ENCODE measurements at places on chromosomes 7 and 10.

DNA sequence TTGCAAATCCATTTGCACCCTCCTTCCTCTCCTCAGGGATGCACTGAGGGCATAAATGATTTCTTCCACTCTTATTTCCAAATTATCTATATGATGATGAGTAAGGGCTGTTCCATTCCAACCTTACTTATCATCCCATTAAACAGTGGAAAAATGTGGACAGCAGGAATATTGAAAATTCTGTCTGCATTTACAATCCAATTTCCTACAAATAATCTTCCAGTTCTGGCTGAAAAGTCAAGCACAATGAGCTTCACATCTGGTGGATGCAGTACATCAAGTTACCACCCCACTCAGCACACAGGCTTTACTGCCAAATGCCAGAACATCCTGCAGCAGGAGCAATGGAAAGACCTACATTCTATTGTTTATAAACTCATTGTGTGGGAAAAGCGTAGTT, 345.0 kb upstream of the STEAP1 start:
- DNase-seq: no peak

GRCh38 chr7:47413526-47414341, 168.2 kb downstream of the TNS3 start:
- DNase-seq: no peak

DNA sequence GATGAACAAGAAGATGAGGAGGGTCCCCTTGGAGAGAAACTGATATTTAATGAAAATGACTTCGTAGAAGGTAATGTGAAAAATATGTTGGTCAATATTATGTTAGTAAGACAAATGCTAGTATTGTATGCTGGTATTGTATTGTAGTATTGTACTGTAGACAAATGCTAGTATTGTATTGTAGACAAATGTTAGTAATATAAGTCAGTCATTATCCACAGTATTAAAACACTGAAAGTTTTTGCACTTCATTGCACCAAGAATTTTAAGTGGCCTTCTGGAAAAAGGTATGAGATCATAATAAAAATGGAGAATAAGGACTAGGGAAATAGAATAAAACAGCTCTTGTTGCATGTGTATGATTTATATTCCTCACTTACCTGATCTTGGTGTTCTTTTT, 17.5 kb downstream of the CSGALNACT2 start:
- no peak for DNase-seq

- no peak for DNase-seq
Measured at GRCh38 chr10:103833731-103834365, 21.5 kb downstream of the SH3PXD2A start.

- no peak for DNase-seq
Measured at GRCh38 chr7:17660116-17660515, 280.2 kb downstream of the SNX13 start.

GRCh38 chr7:129146237-129146979, 1.9 kb downstream of the TSPAN33 start:
- no peak for DNase-seq

DNA sequence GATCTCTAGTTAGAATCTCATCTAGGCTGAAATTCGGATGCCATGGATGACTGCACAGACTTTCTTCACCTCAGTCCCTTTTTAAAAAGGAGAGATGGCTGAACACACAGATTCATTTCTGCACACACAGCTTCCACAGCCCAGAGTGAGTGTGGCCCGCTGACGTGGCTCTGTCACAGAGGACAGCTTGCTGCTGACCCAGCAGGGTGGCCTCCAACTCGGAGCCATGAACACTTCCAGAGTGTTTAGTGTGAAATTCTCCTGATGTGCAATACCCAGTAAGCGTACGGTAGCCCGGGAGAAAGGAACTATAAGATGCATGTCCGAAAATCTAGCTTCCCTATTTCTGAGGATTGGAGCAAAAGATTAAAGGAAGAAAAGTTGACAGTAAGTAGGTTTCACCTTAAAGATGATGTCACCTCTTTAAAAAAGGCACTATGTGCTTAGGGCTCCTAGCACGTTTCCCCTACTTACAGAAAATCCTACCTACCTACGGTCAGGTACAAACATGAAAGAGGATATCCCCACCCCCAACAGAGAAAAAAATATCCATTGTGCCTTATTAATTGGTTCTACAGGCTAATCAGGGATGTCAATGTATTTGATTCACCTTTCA, 162.2 kb downstream of the RAPGEF5 start:
- no peak for DNase-seq

DNA sequence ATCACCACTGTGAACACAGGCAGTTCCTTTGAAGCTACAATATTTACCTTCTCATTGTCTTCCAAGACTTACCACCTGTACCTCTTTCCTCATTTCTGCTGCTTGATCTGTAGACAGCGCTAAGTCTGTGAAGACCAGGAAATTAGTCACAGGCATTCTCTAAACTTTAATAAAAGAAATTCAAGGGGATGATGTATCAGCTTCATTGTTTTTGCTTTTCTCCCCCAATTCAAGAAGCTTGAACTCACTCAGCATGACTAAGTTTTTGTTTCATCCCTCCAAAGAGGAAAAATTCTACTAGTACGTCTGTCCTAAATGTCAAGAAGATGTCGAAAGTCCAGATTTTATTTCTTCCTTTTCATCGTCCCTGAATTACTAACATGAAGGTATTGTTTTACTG, 75.3 kb upstream of the PPP1R9A start:
- no peak for DNase-seq

DNA sequence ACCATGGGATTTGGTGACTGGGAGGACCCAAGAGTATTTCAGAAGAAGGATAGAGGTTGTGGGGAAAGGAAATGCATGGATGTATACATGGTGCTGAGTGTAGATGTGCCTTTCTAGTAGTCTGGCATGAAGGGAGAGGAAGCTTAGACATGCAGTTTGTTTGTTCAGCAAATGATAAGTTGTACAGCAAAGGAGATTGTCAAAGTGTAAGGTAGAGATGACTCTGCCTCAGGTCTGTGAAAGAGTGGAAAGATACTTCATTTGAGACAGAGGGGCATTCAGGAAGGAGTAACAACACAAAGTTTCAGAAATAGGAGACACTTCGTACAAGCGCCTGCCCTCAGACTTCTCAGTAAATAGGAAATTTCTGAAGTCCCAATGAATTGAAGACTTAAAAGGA, 152.3 kb downstream of the CELF2 start:
- no peak for DNase-seq

DNA sequence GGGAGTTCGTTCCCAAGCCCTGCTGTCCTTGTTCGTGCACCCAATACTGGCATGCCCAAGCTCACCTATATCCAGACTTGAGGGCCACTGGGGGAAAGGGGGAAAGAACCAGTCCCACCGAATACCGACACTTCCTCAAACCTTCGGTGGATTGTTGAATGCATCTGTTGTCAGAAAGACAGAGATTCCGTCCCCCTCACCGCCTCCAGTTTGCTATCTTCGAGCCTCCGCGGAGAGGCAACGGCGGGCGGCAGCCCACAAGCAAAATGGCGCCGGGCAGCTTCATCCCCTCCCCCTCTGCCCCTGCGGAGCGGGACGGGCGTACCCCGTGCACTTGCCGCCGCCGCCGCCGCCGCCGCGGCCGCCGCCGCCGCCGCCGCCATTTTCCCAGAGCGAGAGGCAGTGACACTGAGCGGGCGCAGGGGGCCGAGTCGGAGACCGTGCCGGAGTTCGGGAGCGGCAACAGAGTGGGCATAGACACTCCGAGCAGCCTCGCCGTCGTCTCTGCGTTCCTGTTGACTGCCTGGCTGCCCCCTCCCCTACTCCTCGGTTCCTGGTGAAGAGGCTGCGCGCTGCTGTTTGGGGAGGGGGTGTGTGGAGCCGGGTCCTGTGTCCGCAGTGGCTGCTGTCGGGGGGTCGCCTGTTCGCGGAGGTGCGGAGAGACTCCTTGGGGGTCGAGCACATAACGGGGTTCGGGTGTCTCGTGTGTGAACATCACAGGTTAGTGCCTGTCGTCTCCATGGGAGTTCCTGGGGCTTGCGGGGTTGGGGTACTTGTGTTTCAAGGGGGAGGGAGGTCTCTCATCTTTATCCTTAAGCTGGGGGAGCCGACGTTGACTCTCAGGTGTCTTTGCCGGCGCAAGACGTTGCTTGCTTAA, at the start of gene KMT2E:
Gene KMT2E (plus strand): TSS at position 390 of the 877 bp plus-strand sequence. CDS start 26,748 bp downstream, outside the sequence.
- DNase-seq: peak; percentile 95

DNA sequence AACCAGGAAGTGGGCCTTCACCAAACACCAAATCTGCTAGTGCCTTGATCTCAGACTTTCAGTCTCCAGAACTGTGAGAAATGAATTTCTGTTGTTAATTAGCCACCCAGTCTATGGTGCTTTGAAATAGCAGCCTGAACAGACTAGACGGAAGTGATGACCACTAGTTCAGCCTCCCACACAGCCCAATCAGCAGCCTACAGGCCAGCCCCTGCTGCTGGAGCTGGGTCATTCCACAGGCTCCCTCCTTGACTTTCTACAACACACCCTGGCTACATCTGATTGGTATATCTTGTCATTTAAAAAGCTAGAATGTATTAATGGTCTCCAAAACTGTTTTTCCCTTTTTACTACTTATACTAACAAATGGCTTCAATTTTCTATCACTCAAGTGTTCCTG, 277.2 kb upstream of the TAC1 start:
- no peak for DNase-seq

DNA sequence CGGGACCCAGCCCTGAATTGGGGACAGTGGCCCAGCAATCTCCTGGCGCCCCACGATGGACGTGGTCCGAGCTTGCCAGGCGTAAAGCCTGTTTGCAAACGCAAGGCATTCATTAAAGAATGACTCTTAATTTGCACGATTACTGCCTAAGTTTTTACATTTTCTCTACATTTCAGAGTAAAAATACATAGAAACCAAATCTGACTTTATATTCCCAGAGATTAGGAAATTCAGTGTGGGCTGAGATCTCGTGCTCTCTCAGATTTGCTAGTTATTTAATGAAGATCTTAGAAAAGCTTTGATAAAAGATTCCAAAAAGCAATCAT, 337 bp upstream of the CCDC3 start:
- DNase-seq: no peak

DNA sequence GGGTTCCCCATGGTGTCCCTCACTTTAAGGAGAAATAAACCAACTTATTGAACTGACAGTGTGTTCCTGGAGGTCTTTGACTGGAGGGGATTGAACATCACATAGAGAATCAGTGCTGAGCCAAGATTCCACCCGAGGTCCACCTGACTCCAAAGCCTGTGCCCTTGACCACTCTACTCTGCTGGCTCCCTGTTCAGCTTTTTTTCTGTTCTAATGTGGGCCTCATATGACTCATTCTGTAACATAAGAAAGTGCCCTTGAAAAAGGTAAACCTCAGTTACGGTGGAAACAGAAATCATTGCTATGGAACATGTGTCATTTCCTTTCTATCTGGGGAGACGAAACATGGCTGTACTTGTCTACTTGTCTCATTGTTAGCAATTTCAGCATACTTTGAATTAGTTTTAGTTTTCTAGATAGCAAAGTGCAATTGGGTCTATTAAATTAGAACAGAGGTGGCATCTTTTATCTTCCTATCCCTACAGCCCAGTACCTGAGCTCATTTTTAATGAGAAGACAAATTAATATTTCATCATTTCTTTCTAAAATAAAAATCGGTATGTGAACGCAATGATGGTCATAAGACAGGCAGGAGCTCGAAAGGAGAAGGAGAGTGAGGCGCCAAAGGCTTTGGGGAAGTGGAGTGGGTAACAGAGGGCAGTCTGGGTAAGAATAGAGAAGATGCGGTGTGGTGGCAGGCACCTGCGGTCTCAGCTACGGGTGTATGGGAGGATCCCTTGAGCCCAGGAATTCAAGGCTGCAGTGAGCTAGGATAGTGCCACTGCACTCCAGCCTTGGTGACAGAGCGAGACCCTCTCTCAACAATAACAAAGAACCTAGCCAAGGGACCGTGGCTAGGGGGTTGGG, 1.5 kb downstream of the GSDME start:
- peak; percentile 24 for DNase-seq

DNA sequence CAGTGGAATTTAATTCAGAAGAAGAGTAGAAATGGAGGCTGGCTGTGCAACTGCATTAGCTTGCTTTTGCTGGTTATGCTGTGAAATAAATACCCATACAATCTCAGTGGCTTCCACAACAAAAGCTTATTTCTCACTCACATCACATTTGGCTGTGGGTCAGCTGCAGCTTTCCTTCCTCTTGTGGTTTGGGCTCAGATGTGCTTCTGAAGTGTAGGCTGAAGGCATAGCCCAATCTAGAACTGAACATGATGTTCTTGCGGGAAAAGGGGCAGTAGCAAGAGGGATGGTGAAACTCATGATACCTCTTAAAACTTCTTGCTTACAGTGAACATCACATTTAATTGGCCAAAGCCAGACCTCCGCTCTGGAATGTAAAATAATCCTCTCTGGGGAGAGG, 119.9 kb downstream of the HECW1 start:
- DNase-seq: no peak

GRCh38 chr7:85529201-85529600, 342.3 kb upstream of the SEMA3D start:
- DNase-seq: no peak

DNA sequence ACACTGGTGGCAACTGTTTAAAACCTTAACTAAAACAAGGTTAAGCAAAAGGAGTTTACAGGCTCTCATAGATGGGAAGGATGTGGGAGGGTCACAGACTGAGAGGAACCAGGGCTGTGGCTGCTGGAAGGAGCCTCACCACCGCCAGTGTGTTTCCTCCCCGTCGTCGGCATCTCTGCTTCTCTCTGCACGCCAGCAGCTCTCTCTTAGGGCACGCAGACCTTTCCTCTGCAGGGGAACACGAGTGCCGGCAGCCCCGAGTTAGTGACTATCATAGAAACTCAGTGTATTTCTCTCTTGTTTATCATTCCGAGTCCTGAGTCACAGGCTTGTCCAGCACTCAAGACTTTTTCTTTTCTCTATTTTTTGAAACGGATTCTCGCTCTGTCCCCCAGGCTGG, 8.1 kb upstream of the SH2D4B start:
- DNase-seq: peak; percentile 28

DNA sequence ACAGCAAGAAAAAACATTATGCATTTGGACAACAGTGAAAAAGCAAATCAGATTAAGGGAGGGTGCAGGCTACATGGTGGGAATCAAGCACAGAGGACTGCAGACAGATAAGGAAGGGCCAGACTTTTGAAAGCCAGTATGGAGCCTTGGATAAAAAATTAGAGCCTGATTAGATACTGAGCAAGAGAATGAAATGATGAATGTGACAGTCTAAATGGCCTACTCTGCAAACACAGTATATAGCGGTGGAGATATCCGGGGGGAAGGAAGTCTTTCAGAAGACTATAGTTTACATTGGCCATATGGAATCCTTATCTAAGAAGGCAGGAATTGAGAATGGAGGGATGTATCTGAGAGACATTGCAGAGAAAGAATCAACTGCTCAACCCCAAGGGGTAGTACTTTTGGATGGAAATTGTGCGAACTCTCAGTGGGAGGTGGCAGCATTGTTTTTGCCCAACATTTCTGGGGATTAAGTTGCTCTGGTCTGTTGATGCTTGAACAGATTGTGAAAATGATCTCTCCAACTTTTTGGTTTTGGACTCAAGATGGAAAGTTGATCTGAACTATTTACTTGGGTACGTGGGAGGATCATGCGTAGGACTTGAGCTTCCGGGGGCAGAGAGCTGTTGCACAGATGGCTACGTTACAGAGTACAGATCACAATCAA, 39.4 kb upstream of the CHCHD3 start:
- no peak for DNase-seq
